ENCODE measurements at places on chromosomes 3 and 15.
A peak's percentile ranks its signal among the peaks of the same experiment; 100 is the strongest.

DNA sequence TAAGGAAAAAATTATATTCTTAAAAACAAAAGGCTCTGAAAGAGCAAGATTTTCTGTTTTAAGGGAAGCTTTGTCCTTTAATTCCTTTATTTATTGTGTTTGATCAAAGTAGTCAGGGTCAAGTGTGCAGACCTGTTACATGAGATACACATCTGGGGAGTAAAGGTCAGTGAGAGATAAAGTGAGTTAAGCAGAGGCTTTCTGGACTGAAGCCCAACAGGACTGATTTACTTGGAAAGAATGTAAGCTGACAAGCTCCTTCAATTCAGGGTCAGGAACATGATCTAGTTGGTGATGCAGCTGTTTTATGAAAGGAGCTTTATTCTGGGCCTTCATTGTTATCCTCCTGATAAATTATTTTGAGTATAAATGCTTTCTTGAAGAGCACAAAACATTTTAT lies 20.7 kb upstream of the OTOL1 start:
- no peak for DNase-seq

DNA sequence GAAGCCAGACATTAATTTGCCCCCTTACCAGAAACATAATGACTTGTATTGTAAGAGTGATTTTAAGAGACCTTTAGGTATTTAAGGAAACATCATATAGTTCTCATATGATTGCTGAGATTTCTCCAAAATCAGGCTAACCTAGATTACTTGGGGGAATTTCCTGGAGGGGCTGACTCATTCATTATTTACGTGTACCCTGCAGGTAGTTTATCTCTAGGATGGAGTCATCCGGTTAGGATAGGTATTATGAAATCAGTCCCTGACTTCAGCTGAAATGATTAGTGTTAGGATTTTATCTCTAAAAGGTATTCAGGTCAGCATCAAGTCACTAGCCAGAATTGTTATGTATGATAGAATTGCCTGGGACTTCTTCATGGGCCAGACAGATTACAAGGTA lies 97.5 kb downstream of the TCF12 start:
- no peak for DNase-seq

DNA sequence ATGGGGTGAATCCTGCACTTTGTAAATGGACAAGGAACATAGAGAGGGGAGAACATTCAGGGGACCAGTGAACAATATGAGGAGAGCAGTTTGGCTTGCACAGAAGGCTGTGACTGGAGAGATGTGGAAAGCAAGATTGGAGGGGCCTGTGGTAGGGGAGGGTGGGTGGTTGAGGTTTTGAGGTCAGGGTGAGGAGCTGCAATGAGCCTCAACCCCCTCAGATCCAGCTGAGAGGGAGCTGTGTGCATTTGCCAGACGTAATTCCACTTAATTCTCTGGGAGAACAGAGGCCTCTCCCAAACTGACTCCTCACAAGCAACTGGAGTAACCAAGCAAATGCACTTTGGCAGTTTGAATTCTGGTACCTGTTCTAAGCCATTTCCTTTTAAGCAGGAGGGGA lies 253.1 kb upstream of the TRIM42 start:
- no peak for DNase-seq

- DNase-seq = no peak
Measured at GRCh38 chr15:66917904-66918448, 147.4 kb upstream of the SMAD3 start.

DNA sequence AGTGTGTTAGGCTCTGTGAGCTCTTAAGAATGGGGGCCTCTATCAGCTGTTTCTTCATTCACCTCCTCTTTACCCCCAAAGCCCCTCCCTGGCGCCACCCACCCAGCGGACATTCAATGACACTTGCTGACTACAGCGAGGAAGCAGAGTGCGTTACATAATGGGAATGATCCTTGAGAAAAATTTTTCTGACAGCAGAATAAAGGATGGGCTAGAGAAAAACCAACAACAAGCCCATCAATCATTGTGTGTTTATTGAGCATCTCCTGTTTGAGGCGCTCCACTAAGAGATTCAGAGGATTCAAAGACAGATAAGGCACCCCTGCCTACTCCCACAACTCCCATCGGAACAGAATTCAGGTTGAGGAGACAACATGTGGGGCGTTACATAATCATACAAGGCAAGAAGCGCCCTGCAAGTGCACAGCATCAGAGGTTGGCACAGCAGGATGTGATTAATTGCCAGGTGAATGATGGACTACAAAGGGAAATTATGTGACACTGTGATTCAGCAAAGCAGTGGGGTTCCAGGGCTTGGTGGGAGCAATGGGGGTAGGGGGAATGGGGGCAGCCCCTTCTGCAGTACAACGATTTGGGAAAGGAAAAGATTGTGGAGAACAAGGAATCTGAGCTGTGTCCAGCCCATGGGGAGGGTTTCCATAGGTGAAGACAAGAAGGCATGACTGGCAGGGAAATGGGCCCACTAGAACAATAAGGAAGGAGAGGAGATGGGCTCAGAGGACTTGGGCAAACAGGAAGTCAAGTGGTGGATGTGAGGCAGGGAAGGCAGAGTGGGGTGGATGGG lies 141.3 kb upstream of the ATP2B2 start:
- DNase-seq = no peak

DNA sequence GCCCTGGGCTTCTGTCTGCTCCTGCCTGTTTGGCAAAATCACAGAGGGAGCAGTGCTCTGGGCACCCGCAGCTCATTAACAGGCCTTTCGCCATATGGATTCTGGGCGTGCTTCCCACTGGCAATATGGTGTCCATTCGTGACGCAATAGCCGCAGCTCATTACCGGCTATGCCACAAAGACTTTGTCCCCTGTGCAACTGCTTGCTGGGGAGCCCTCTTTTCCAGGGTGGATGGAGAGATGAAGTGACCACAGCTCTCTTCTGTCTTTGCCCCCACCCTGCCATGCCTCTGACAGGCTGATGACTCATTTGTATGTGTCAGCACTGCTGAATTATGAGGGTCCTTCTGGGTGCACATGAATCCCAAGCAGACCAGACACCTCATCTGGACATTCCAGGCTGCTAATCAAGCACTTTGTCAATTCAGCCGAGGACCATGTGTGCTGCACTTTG lies 214.3 kb upstream of the FEZF2 start:
- no peak for DNase-seq

DNA sequence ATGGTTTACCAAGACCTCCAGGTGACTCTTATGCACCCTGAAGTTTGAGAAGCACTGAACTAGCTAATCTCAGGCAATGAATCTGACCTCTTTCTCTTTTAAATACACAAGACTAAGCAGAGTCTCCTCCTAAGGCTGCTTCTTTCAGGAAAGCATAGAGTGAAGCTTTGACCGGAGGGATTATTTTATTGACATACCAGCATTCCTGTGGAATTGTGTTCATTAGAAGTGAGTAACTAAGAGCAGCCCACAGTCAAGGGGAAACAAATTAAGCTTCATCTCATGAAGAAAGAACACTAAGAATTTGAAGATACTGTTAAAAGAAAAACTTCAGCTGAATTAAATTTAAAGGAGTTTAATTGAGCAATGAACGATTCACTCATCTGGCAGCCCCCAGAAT lies 963.5 kb downstream of the NTRK3 start:
- DNase-seq = no peak

- DNase-seq = no peak
Measured at GRCh38 chr3:154829929-154830328, 250.2 kb upstream of the MME start.

DNA sequence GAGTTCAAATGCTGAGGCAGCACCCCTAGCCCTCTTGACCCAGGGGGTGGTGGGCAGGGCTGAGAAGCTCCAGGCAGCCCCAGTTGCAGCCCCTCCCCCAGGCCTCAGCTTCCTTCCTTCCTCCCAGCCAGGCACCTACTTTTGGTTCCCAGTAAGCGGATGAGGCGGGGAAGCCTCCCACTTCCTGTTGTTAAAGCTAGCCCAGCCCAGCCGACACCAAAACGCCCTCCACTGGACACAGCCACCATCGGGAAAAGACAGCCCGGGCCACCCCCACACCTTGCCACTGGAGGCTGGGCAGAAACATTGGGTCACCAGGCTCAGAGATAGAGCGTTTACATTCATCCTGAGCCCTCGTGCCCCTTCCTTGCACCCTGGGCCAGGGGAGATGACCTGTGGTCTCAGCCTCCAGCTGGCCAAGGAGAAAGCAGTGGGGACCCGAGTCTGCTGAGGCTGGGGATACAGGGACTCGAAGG lies 3.5 kb downstream of the DUSP7 start:
- no peak for DNase-seq

DNA sequence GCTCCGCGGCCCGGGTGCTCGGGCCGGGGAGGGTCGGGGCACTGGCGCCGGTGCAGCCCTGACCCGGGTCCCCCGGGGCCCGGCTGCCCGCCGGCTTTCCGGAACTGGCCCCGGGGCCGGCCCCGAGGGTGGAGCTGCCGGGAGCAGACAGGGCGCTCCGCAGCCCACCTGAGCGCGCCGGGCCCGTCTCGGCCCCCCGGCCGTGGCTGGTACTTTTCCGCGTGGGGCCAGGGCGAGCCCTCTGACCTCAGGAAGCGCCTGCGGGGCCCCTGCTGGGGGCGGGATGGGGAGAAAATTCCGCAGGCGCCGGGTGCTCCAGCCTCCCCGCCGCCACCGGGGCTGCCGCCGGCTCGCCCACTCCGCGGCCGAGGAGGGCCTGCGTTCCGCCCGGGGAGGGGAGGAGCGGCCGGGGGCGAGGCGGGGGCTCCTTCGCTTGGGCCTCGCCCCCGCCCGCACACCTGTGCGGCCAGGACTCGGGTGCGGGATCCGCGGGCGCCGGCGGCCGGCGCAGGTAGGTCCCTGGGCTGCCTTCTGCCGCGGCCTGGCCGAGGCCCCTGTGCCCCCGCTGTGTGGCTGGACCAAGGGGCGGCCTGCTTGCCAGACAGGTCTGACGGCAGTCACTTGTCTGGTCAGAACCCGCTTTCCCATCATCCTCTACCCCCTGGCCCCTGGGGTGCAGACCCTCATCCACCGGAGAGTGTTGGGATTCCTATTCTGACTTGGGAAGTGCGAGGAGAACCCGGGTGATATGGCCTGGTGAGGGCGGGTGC lies 3.5 kb downstream of the FURIN start:
- no peak for DNase-seq

DNA sequence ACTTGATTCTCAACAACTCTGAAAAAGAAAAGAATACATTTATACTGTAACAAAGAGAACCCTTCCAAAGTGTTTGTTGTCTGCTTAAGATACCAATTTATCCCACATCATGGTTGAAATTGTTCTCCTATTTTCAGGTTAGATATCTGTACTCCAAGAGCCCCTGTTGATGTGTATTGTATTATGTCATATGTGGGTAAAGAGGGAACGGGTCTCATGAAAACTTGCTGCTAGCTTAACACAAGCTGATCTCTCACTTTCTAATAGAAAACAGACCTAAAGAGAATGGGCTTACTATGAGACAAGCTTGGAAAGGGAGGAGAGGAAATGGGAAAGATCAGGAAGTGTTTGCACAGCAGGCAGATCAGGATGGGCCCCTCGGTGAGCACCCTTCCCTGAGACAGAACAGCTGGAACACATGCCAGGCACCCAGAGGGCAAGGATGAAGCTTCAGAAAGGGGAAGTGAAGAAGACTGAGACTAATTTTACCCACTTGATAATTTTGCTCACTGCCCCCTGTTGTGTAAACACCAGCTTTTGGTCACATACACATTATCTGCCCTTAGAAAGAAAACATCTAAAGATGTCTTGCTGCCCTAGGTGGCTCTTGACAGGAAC lies 747.9 kb upstream of the CCDC54 start:
- DNase-seq = no peak

DNA sequence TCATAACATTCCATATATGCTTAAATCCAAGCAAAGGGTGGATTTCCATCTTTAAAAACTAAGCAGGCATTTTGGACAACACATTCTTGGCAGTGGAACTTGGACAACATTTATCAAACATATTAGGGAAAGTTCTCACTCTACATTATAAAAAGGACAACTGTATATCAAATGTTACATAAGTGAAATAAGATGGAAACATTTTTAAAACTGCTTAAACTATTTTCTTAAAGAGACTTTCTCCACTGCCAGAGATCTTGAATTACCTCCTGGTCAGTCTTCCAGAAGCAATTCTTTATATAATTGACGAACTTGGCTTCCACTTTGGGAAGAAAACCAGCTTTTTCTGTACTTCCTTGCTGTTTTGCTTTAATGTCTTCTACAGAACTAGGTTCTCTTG lies 109.3 kb downstream of the NEO1 start:
- DNase-seq = no peak

DNA sequence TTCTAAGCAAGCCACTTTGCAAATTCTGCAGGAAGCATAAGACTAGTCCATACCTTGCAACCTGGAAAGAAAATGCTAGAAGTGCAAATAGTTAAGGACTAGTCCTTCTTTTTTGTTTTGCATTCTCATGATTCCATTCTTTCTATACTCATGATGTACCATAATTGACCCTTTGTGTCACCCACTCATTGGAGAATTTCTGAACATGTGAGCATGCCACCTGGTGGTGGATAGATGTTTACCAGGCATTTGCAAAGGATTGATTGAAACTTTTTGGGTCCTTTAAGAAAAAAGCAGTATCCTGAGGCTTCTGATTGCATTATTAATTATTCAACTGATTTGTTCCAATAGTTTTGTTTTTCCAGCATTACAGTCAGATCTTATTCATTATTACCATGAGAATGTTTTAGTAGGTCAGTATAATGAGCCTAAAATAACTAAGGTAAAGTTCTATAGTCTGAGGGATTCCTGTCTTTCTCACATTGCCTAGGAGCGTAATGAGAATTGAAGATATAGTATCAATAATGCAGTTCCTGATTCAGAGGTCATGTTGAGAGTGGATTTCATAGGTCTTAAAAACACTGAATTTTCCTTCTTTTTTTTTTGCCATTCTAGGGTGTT lies 20.2 kb upstream of the DIPK2A start:
- peak; percentile 40 for DNase-seq

DNA sequence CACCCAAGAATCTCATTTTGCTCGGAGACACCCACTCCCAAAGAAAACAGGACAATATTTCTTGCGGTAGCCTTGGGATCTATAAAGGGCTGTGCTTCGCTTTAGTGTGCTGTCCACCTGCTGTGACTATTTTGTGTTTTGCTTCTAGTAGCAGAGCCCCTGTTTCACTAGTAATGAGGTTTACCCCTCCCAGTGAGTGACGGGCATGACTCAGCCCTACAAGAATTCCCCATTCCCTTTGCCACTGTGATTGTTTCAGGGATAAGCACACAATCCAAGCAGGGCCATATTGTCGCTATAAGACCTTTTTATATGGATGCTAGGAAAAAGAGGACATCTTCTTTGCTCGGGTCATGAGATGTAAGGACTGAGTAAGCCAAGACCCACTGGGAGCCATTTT lies 62.5 kb upstream of the FOXB1 start:
- DNase-seq = no peak

- no peak for DNase-seq
Measured at GRCh38 chr3:101325393-101326134, 5.2 kb upstream of the IMPG2 start.

GRCh38 chr3:98581474-98581873 lies 11.9 kb downstream of the CPOX start:
- DNase-seq = no peak

All from NCI-H1694 treated with DMSO at 0.1 percent for 48 hours (cell line).